ENCODE measurements at places on chromosomes 11 and 22. TPM values are rescaled to one million over a fixed set of nuclear protein-coding genes. Genes with fewer than 3 reads are reported as not detected.

Gene UCP3
- total RNA-seq = 0.27 TPM

DNA sequence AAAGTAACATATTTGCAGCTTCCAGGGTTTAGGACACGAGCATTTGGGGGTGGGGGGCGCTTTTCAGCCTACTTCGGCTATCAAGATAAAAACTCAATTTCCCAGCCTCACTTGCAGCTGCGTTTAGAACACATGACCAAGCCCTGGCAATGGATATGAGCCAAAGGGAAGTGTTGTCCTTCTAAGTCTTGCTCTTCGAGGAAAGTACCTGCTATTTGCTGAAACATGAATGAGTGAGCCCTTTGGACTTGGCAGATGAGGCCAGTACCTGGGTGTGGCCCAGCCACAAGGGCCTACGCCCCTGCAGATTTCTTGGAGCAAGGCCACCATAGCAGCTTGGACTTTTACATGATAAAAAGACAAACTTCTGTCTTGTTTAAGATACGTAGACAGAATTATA is 60.2 kb upstream of the SORL1 start:
- no peaks in the 10 kb centered on the region for H3K4me1 ChIP-seq
- no peaks in the 10 kb centered on the region for H3K36me3 ChIP-seq
- DNase-seq = no peak
- no peaks in the 10 kb centered on the region for H3K27me3 ChIP-seq

DNA sequence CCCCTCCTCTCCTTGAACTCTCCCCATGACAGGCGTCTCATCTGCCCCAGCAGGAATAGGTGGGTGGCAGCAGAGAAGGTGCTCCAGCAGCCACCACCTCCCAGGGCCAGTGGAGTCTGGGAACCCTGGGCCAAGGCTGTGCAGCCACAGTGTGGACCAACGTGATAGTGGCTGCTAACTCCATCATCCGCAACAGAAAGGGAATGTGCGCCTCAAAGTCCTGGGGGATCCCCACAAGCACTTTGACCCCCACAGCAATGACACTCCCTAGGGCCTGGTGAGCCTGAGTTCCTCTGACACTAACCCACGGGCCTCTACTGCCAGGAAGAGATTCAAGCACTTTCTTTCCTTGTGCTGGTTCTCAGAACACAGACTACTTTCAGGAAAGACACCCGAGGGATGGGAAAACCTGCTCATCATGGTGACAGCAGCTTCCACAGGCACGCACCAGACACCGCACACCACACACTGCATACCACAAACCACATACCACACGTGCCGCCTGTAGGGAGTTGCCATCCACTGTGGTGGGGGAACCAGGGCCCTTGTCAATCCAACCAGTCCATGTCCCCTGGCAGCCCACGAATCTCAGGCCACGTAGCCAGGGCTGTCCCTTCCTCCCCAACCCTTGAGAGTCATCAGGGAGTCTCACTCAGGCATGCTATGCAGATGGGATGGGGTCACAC is 3.4 kb upstream of the SLC25A1 start:
- H3K4me1 ChIP-seq = peaks cover 16% of the 10 kb centered on the region
- no peak overlapping the region for H3K27ac ChIP-seq
- no peak overlapping the region for H3K4me3 ChIP-seq

Gene LRRC4C
- total RNA-seq = 0.32 TPM

GRCh38 chr11:126502982-126503381 is 147.5 kb downstream of the ST3GAL4 start:
- H3K27ac ChIP-seq = no peak overlapping the region
- H3K4me3 ChIP-seq = no peak overlapping the region
- no peak for DNase-seq
- no peaks in the 10 kb centered on the region for H3K27me3 ChIP-seq
- no peaks in the 10 kb centered on the region for H3K4me1 ChIP-seq

DNA sequence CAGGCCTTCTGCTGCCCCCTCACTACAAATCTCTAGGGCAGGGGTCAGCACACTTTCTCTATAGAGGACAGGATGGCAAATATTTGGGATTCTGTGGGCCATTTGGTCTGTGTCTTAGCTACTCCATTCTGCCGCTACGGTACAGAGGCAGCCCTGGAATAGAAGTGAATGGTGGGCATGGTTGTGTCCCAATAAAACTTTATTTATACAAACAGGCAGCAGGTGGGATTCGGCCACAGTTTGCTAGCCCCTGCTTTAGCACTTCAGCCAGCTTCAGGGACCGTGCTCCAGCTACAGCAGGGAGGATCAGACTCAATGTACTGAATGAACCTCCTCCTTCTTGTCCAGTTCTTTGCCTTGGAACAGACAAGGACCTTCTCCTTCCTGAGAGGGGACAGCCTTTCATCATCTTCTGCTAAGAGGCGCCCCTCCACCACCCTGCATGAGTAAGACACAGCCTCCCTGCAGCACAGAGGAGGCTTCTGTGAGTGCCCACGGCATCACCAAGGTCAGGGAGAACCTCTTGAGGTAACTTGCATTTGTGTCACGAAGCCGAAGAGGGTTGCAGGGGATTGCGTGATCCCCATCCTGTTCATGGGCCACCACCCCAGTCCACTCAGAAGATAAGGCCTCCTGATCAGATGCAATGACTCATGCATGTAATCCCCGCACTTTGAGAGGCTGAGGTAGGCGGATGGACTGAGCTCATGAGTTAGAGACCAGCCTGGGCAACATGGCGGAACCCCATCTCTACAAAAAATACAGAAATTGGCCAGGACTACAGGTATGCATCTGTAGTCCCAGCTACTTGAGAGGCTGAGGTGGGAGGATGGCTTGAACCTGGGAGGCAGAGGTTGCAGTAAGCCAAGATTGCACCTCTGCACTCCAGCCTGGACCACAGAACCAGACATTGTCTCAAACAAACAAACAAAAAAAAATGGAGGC is 4.6 kb downstream of the C11orf24 start:
- peaks cover 18% of the 10 kb centered on the region for H3K36me3 ChIP-seq
- no peak overlapping the region for H3K27ac ChIP-seq
- H3K4me1 ChIP-seq = no peaks in the 10 kb centered on the region
- H3K27me3 ChIP-seq = no peaks in the 10 kb centered on the region
- H3K4me3 ChIP-seq = no peak overlapping the region

- no peaks in the 10 kb centered on the region for H3K27me3 ChIP-seq
- H3K4me1 ChIP-seq = no peaks in the 10 kb centered on the region
- DNase-seq = no peak
Measured at GRCh38 chr11:3802011-3802790, 4.8 kb upstream of the NUP98 start.

Gene ARHGAP42
- total RNA-seq = 9.6 TPM
